ENCODE measurements at places on chromosomes 7 and 10.
A peak's percentile ranks its signal among the peaks of the same experiment; 100 is the strongest.

- no peak for DNase-seq
These were observed 1.4 kb downstream of the WBP1L start for GRCh38 chr10:102745157-102745556.

DNA sequence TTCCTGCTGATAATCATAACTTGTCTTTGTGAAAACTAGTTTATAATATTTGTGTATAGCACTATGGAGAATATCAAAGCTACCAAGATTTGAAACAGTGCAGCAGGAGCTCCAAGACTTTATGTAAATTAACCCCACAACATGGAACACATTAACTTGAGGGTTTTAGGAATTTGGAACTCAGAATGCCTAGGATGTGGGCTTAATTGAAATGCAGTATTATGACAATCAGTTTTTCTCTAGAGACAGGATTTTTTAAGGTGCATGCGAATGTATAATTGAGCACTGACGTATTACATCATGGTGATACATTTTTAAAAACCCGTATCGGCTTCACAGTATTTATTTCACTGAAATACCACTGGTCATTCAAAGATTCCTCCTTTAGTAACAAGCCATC, 313.1 kb upstream of the DGKB start:
- no peak for DNase-seq

DNA sequence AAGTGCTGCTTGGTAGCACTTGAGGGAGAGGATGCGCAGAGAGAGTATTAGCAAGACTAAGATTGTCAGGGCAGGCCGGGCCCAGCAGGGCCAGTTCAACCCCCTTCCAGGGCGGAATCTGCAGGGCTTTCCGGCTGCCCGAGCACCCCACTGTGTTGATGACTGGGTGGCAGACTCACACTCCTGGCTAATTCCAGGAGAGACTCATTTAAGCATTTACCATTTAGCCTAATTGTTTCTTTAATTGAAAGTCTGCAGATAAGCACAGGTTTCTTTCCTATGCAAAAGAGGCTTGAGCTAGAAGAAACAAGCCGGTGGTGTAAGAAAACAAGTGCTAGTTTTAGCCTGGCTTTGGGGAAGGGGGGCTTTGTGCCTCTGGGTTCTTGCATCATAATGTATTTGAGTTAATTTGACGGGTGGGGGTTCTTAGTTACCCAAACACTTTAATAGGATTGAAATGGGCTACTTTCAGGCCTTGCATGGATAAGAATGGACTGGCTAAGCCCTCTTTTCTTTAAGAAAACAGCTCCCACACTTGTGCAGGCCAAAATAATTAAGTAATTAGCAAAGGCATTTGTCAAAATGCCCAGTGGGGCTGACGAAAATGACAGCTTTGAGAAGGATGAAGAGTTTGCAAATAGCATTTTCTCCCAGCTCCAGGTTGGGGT, 201.3 kb downstream of the MYOF start:
- no peak for DNase-seq

DNA sequence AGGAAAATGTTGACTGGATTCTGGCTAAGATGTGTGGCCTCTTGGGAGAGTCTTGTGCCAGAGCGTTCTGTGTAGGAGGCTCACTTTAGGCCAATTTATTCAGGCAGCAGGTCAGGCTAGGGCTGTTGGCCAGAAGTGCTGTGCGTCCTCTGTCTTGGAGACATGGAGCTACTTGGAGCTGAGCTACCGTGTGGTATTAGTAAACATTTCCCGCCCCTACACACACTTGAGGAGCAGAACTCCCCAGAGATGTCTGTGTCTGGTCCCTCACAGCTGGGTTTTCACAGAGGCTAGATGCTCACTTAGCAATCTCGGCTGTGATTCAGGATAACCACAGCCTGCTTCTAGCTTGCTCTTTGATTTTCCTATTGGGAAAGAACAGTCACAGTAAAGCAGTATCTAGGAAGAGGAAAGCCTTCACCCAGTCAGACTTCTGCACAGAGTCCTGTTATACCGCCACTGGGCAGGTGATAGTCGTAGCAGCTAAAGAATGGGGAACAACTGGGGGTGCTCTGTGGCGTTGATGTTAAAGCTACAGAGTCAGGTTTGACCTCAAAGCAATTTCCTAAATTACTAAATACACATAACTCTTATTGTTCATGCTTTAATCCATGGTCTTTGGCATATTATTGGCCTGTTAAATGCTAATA, 86.7 kb downstream of the MDFIC start:
- DNase-seq: no peak

GRCh38 chr7:144519925-144520324, 116.4 kb upstream of the NOBOX start:
- no peak for DNase-seq

GRCh38 chr10:98417973-98418664, 3.1 kb upstream of the PYROXD2 start:
- no peak for DNase-seq

- no peak for DNase-seq
These were observed 16.4 kb upstream of the PDZD8 start for GRCh38 chr10:117391436-117392205.

DNA sequence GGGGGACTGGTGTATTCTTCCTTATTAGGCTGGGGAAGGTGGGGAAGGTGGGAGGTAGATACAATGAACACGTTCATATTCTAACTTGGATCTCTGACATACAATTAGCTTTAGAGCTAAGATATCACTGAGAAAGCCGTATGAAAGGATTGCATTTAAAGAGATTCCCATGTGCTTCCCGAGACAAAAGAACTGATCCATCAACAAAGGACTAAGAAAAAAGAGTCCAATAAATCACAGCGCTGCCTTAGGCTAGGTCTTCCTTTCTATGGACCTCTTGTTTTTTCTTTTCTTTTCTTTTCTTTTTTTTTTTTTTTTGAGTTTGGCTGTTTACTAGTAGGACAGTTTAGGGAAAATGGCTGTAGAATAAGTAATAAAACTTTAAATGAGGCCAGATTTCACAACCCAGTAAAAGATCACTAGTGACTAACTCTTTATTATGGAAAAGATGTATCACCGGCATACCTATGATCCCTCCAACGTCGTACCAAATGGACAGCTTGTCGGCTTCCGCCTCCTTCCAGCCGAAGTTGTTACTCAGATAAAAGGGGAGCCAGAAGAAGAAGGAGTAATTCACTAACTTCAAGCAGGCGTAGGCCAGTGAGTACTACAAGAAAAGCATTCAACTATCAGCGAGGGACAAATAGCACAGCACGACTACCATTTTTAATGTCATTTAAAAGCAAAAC, 50.0 kb downstream of the SLC37A3 start:
- DNase-seq: no peak

- no peak for DNase-seq
These were observed 86.9 kb downstream of the CPXM2 start for GRCh38 chr10:123804716-123805115.

- DNase-seq: no peak
These were observed 460.6 kb downstream of the DNAJB6 start for GRCh38 chr7:157797361-157797760.

DNA sequence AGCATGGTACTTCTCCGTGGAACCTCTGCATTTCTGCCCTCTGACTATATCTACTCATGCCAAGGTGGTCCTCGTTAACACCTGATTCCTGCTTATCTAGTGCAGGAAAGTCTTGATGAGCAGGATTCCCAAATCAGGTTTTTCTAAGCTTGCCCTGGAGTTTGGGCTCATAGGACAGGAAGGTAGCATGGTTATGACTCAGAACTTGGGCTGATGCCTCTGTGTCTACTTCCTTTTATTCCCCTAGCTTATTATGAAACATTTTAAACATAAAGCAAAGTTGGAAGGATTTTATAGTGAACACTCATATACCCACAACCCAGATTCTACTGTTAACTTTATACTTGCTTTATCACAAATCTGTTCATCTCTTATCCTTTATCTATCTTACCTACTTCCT, 5.6 kb downstream of the SUFU start:
- no peak for DNase-seq

GRCh38 chr7:130553398-130554029, 61.6 kb downstream of the MEST start:
- no peak for DNase-seq

GRCh38 chr10:22374489-22375126, 29.3 kb downstream of the SPAG6 start:
- no peak for DNase-seq

DNA sequence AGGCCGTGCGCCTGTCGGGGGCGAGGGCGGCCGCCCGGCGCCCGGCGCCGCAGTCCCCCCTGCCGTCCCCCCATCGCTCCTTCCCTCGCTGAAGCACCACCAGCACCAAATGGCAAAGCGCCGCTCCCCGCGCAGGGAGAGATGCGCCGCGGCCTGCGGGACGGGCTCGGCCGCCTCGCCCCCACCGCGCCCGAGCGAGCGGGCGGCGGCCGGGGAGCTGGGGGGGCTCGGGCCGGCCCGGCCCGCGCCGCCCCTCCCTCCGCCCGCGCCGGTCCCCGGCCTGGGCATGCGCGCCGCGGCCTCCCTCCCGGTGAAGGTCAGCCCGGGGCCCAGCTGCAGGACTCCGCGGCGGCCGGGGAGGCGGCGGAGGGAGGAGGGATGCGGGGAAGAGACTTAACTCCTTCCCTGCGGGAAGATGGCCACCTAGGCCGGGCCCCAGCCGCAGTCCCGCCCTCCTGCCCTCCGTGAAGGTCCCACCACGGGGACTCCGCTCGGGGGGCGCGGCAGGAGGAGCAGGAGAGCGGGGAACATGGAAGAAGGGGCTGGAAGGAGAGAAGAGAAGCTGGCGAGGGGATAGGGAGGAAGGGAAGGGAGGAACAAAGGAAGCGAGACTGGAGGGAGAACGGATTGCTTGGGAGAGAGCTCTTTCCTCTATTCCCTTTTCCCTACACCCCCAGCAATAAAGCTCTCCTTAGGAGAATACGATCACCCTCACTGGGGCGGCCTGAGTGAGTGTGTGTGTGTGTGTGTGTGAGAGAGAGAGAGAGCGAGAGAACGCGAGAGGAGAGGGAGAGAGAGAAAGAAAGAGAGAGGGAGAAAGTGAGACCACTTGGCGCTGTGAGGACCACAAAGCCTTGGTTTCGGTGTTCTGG, 3.4 kb upstream of the SMARCD3 start:
- DNase-seq: peak; percentile 93

- DNase-seq: peak; percentile 67
These were observed at the start of gene ZNF33A for GRCh38 chr10:38010119-38010903. Gene ZNF33A, plus strand, starts transcription at chr10:38010675. Its CDS starts 1,667 bp downstream, at chr10:38012342.

DNA sequence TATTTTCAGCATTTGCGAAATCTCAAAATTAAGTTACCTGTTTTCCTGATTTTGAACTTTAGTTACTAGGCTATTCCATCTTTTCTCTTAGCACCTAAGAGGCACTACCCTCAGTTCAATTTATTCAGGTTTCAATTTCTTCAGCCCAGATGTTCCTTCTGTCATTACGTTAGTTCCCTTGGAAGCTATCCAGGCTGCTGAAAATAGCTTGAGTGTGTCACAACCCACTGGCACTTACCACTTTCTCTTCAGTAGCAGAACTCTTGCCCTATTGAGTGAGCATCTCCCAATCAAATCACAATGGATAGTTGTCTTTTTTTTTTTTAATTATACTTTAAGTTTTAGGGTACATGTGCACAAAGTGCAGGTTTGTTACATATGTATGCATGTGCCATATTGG, 332.7 kb upstream of the LRGUK start:
- DNase-seq: no peak

- no peak for DNase-seq
These were observed 12.5 kb upstream of the GRIFIN start for GRCh38 chr7:2488681-2489080.

DNA sequence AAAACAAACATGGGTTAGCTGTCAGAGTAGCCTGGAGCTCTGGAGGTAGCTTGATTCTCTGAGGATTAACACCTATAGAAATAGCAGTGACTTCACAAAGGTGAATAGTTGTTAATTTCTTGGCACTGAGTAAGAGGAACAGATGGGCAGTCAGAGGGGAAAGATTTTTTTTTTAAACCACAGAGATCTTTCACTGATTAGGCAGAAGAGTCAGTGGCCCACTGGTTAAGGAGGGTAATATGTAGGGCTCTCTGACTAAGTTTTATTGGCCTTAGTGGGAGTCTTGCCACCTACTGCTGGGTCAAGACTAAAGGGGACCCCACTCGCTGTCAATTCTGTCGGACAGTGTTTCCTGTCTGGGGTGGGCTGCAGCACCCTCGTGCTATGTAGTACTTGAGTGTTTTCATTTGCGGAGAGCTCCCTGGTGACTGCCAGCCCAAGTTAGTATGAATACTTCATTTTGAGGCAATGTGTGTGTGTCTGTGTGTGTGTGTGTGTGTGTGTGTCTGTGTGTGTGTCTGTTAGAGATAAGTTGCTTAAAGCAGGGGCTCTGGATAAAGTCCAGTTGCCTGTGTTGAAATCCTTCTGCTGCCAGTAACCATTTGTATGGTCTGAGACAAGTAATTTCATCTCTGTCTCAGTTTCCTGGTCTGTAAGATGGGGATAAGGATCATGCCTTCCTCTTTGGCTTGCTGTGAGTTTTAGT, 145.2 kb downstream of the ARID5B start:
- DNase-seq: no peak

- no peak for DNase-seq
These were observed 49.8 kb upstream of the TMEM273 start for GRCh38 chr10:49237985-49238384.

DNA sequence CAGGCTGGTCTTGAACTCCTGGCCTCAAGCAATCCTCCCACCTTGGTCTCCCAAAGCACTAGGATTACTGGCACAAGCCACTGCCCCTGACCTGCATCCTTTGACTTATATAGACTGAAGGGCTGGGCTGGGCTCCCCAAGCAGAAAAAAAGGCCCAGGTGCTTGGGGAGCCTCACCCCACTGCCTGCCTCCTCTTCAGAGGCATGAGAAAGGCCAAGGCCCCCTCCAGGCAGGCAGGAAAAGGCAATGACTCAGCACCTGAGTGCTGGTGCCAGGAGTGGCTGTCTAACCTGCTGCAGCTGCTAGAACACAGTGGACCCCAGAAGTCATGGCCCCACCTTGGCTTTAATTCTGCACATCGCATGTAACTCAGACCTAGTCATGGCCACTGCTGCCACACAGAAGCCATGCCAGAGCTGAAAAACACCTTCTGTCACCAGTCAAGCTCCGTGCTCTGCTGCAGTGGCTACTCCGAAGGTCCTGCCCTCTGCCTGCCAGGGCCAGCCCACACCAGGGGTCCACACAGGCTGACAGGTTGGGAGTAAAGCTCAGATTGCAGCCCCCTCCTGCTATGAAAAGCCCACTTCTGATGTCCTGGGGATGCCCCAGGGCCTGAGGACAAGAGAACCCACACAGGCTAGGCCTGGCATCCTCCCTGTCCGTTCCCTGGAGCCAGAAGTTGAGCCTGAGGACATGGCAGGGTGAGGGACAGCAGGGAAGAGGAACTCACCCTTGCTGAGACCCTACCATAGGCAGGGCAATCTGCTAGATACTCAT, 48.5 kb downstream of the GRID1 start:
- no peak for DNase-seq

All from H54 (cell line).